HT-29 (cell line): ENCODE measurements at places on chromosomes 6 and 20.

- DNase-seq, result no peak
Observed at GRCh38 chr6:149464411-149464810, 20.4 kb downstream of the ZC3H12D start.

- DNase-seq, result no peak
Observed at GRCh38 chr6:148700741-148701311, 46.0 kb upstream of the UST start.

DNA sequence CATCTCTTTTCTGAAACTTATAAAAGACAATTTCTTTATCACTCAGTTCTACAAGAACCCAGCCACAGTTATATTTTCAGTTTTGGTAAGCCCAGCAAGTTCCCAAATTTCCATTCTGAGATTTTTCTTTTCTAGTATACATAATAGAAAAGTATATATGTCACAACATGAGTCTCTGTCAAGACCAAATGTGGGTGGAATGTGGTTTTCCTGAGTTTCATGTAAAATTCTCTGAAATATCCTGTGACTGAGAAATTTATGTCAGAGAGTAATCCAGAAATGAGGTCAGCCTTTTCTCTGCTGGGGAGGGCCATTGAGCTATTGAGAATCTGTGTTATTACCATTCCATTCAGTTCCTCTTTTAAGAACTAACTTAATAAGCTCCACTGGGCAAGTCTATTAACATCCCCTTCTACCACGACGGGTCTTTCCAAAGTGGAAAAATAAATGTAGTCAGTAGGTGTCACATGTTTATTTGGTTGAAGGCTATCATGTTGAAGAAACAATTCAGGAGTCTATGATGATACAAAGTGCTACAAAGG, 100.7 kb upstream of the HMGN3 start:
- no peak for DNase-seq

GRCh38 chr6:149729824-149730223, 11.9 kb upstream of the LATS1 start:
- DNase-seq, result no peak

GRCh38 chr6:106752641-106753040, 123.3 kb downstream of the QRSL1 start:
- DNase-seq, result no peak
